ENCODE measurements at places on chromosomes 5 and 9.

- no peak for DNase-seq
Measured at GRCh38 chr5:84191281-84191680, 193.4 kb downstream of the EDIL3 start.

GRCh38 chr5:152638996-152639552 is 234.0 kb upstream of the NMUR2 start:
- no peak for DNase-seq

DNA sequence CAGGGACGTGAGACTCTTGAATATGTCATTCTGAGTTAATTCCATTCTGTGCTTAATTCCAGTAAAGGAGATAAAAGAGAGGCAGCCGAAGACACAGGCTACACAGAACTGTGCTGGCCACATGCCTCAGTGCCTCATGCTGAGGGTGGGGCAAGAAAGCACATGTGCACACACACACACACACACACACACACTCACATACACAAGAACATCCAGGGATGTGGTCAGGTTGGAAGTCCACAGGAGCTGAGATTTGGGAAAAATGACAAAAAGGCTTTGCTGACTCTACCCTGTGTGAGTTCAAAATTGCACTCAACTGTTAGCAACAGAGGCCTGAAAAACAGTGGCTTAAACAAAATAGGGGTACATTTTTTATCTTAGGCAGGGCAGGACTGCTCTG is 40.5 kb downstream of the ALG2 start:
- no peak for DNase-seq

DNA sequence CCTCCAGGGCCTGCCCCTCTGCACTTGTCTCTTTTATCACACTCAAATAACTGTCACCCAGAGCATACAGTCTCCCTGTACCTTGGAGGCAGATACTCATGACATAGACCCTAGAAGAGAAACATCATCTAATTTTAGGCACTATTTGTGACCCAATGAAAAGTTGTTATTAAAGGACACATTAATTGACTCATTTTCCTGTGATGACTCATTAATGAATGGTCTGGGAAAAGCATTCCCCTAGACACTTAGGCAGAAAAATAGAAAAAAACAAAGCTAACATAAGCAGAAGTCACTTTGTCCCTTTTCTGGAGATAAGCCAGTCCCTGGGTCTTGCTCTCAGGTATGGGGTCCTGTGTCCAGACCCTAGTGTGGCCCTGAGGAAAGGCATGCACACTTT is 15.0 kb downstream of the TRPC7 start:
- no peak for DNase-seq

GRCh38 chr9:70830618-70831017 is 290.8 kb downstream of the TRPM3 start:
- DNase-seq: no peak

GRCh38 chr5:4244306-4244705 is 648.7 kb downstream of the IRX1 start:
- no peak for DNase-seq

DNA sequence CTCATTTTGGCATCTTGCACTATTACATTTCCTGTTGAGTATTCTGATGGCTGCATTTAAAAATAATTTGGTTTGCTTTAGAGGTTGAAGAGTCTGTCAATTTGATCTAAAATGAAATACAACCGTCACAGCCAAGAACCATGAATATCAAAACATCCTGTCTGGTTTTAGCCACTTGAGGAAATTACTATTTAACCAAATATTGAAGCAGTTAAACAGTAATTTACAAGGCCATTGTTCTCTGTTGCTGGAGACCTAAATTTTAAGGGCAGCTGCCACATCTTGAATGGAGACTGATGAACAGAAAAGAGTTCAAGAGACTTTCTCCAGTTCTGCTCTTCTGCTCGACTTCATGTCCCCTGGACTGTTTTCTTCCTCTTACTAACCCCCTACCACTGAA is 549.4 kb downstream of the LRRC70 start:
- DNase-seq: no peak

GRCh38 chr5:10876006-10876744 is 115.1 kb upstream of the DAP start:
- no peak for DNase-seq

- DNase-seq: no peak
Measured at GRCh38 chr9:95725045-95725444, 150.4 kb upstream of the ERCC6L2 start.

DNA sequence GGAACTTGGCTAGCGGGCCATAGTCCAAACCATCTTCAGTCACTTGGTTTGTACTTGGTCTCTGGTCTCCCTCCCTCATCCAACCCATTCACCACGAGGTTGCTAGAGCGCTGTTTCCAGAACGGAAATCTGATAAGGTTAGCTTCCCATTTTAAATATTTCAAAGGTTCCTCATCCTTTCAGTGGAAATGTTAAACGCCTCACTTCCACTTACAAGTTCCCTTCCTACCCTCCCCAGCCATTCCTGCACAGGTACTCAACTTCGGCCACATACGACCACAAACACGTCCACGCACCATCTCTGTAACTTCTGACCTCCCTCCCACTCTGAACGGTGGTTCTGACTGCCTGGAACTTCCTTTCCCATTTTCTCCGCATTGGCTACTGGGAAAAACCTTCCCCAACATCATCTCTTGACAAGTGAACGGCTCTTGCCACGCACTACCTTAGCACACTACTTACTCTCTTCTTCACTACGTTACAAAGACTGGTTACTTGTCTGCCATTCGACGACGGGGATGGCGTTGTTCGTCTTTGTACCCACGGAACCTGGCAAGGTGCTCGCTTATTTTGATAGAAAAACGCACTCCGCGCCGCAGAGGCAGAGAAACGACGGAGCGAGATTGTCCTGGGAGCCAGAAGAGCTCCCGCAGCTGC is 629 bp downstream of the CCNH start:
- peak; percentile 28 for DNase-seq

GRCh38 chr5:90022711-90023053 is 386.9 kb downstream of the CETN3 start:
- DNase-seq: no peak

- no peak for DNase-seq
Measured at GRCh38 chr5:31161781-31162181, 31.7 kb upstream of the CDH6 start.
